ENCODE measurements at places on chromosomes 16 and 17.
A peak's percentile ranks its signal among the peaks of the same experiment; 100 is the strongest.

DNA sequence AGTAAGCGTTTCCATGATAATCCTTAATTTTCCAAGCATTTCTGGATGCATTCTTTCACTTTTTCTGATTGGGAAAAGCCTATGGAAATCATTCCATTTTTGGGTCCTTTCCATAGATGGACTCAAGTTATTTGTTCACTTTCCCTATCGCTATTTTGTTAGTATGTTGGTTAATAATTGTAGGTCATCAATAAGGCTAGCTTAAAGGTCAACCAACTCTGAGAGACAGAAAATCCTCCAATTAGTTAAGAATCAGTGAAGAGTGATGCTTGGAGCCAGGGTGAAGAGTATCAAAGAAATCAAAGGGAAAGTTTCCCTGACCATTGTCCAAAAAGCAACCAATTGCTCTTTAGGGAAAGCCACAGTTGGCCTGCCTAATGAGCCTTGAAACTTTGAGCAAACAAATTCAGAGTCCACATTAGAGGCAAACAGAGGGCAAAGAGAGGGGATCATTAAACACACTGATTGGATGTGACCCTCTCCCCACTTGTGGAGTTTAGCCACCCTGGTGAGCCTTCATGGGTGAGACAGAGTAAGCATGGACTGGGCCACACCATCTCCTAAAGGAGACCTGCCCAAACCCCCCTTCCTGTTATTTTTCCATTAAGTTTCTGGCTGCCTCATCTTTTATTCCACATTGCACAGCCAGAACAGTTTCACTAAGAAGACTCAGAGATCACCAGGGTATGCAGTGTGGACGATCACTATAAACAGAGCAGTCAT lies 133.4 kb upstream of the DYNLRB2 start:
- no peak for DNase-seq

GRCh38 chr17:5508810-5509209 lies 22.4 kb downstream of the MIS12 start:
- no peak for DNase-seq

- no peak for DNase-seq
Observed at GRCh38 chr16:85436636-85437165, 176.4 kb upstream of the GSE1 start.

GRCh38 chr16:2451851-2452320 lies 8.0 kb upstream of the TEDC2 start:
- no peak for DNase-seq

DNA sequence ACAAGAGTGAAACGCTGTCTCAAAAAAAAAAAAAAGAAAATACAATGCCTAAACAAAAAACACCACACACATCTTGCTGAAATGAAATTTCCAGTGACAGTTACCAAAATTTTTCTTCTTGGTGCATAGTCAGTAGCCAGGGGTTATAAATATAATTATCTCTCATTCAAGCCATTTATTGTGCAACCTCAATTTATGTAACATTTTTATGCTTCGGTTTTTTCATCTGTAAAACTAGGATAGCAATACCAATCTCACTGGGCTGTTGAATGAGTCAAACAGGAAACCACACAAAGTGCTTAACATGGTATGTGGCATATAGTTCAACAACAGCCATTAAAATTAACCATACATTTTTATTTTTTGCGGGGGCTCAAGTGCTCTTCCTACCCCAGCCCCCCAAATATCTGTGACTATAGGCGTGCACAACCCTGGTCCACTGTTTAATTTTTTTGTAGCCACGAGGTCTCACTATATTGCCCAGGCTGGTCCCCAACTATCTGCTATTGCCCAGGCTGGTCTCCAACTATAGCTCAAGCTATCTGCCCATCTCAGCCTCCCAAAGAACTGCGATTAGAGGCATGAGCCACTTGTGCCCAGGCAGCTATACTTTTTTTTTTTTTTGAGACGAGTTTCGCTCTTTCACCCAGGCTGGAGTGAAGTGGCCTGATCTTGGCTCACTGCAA lies 2.6 kb downstream of the COG4 start:
- DNase-seq, result peak; percentile 78

- peak; percentile 9 for DNase-seq
Observed at GRCh38 chr17:43907425-43907981, at the start of gene MPP2. Gene MPP2, minus strand, starts transcription at chr17:43907536. Its CDS starts 3,076 bp downstream, at chr17:43904460.

DNA sequence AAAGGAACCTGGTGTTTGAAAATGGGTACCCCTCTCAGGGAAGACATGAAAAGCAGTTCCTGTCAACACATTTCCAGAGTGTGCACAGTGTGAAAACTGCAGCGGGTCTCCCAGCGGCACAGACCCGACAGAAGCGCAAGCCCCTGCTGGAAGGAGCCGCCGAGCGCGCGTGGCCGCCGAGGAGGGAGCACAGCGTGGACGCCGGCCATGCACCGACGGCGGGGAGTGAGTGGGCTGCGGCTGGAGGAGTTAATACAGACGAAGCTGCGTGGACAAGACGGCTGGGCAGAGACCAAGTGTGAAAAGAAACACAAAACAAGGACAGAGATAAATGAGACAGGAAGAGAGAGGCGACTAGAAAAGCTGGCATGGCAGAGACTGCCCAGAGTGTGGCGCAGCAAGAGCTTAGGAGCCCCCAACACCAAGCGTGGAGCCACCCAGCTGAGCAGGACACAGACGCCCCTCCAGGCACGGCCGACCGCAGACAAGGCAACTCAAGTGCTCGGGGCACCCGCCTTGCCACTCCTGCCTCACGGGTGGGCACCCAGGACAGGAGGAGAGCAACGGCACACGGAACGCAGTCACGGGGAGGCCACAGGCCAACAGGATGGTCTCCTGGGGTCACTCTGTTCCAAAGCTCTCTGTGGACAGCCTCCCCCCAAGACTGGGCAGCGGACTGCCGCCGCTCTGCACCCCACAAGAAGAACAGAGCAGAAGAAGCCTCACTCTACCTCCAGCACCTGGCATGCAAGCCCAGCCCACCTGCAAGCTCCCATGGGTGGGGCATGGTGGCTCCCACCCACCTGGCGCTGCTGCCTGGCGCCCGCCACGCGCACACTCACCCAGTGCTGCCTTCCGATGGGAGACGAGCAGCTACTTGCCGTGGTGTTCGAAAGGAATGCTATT lies 16.5 kb downstream of the SLC16A3 start:
- no peak for DNase-seq

- DNase-seq, result no peak
Observed at GRCh38 chr16:4713663-4714501, 20.2 kb downstream of the ANKS3 start.

GRCh38 chr16:89149386-89149785 lies 22.2 kb upstream of the CDH15 start:
- no peak for DNase-seq

DNA sequence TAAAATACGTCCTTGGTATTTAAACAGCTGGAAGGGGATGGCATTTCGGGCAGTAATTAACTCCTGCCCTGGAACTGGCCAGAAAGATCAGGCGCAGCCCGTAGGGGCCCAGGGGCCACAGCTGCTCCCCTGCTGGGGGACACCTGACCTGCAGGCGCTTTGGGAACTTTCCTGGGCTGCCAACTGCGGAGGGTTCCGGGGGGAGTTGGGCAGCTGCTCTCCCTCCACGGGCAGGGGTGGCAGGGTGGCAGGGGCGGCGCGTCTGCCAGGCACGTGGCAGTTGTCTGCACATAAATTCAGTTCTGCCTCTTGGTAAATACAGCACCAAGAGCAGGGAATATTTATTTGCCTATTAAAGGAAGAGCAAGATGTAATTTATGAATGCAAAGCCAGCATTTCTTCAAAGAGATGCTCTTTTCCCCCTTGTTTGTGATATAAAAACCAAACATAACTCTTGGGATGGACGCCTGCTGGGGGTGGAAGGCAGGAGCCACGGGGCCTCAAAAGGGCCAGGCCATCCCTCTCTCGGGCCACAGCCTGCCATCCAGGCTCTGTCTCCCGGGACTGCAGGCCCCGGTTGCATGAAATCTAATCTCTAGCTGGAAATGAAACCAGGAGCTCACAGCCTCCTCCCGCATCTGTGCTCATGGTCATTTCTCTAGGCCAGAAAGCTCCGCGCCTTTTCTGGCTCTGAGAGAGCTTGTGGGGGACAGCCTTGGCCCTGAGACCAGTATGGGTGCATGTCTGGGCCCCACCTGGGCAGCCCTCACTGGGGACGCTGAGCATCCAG lies 29.9 kb upstream of the CHMP6 start:
- DNase-seq, result no peak

DNA sequence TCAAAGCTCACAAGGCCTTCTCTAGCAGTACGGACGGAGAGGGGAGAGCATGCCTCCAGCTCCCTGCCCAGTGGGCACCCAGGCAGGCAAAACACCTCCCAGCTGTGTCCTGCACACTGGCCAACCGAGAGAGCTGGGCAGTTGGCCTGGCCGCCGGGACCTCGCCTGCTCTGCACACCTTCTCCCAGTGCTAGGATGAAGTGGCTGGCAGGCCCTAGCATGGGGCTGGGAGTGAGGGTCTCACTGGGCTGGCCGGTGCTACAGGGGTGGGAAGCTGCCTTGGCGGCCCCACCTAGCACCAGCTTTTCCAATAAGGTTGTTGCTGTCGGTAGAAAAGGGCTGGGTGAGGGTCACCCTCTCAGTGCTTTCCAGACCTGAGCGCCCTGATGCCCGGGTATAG lies 60.2 kb downstream of the SDK2 start:
- no peak for DNase-seq

DNA sequence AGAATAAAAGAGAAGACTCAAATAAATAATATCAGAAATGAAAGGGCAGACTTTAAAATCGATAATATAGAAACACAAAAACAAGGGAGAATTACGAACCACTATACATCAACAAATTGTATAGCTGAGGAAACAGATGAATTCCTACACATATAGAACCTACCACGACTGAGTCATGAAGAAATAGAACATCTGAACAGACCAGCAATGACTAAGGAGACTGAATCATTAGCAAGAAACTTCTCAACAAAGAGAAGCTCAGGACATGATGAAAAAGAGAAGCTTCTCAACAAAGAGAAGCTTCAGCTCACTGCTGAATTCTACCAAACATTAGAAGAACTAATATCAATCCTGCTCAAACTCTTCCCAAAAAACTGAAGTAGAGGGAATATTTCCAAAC lies 255.9 kb downstream of the CEP112 start:
- no peak for DNase-seq

DNA sequence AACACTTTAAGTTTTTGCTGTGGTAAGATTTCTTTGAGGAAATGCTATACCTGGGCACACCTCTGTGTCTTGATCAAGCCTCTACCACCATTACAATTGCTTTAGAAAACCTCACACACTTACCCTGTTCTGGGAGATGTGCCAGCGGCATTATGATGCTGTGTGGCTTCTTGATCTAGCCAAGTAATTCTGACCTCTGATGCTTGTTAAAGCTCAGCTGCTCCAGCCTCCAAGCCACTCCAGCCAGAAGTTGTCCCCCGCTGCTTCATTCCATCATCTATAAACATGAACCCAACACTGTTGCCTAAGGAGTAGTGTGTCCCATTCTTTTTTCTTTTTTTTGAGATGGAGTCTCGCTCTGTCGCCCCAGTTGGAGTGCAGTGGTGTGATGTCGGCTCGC lies 60.1 kb downstream of the CYLD start:
- no peak for DNase-seq

GRCh38 chr17:44146375-44147346 lies 4.9 kb downstream of the HROB start:
- peak; percentile 80 for DNase-seq

DNA sequence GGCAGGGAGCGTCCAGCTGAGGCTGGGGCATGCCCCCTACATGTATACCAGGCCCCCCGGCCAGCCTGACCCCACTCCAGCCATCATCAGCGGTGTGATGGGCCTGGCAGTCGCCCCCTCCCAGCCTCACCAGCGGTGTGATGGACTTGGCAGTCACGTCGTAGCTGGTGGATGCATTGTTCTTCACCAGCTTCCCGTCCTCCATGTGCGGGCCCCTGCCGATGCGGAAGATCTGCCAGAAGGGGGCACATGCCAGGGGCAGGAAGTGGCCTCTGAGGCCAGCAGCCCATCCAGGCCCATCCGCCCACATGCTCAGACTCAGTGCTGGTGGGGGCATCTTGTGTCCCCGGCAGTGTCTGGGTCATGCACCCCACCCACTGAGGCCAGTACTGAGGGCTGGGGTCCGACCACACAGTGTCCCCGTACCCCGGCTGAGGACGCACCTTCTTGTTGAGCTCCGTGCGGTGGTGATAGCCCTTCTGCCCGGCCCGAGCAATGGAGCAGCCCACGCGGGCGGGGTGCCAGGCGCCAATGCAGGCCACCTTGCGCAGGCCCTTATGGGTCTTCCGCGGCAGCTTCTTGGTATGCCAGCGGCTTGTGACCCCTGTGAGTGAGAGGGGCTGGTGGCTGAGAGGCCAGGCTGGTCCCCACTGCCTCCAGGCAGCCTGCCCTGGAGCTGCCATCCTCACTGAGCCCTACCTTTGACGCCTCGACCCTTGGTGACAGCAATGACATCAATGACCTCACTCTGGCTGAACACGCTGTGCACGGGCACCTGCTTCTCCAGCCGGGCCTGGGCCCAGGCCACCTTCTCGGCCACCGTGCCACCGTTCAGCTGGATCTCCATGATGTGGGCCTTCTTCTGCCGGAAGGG lies 3.7 kb upstream of the MSRB1 start:
- no peak for DNase-seq

GRCh38 chr17:70872103-70872502 lies 702.8 kb downstream of the KCNJ2 start:
- DNase-seq, result no peak

DNA sequence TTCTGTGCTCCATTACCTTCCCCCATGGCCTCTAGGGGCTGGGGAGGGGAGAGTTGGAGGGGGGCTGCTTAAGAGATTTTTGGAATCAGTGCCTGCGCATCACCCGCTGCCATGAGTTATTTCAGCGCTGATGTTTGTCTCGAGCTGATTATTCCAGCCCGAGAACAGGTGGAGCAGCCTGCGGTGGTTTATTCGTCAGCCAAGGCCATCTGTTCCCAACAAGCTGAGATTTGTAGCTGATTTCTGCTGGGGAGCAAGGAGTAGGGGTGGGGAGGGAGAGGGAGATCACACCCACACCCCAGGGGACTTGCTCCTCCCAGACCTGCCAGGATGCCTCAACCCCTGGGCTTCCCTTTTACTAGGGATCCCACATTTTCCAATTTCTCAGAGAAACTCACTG lies 23.1 kb downstream of the PIPOX start:
- DNase-seq, result no peak

- DNase-seq, result peak; percentile 25
Observed at GRCh38 chr16:720447-720989, 428 bp upstream of the ANTKMT start.

DNA sequence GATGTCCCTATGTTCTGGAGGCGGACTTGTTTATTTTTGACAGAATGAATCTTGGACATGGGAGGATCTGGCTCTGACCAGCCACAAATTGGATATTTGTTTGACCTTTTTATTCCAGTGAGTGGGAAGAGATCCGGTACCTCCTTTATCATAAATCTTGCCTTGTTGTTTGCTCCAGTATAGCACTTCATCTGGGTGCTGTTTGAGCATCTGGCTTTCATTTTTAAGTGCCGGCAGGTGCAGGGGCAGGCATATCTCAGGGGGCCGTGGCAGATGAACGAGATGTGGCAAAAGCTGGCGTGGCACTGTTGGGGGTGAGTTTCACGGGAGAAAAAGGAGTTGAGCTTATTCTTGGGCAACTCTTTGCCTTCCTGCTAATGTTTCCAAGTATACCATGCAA lies 37.8 kb downstream of the MSI2 start:
- DNase-seq, result no peak

DNA sequence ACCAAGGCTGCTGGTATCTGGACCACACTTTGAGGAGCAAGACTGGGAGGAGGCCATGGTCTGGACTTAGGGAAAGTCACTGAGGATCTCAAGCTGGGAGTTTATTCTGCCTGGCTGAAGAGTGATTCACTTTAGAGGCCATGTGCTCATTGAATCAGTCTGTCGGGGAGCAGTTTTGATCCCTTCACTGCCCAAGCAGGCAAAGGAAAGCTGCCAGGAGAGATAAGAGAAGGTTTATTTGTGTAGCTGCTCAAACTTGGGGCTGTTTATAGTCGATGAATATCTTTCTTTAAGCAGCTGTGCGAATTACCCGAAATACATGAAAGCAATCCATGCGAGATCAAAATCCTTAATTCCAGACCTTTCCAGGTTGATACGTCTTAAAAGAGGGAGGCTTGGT lies 544.4 kb upstream of the EEF2KMT start:
- no peak for DNase-seq
